Activated CD4-positive, alpha-beta T cell treated with anti-CD3 and anti-CD28 coated beads, Interleukin-2, amount 50 U/mL, for 4 hours (primary cell): ENCODE measurements at places on chromosomes 2 and 18.

GRCh38 chr2:28600181-28600580 is 104.3 kb downstream of the PLB1 start:
- no peak for DNase-seq

DNA sequence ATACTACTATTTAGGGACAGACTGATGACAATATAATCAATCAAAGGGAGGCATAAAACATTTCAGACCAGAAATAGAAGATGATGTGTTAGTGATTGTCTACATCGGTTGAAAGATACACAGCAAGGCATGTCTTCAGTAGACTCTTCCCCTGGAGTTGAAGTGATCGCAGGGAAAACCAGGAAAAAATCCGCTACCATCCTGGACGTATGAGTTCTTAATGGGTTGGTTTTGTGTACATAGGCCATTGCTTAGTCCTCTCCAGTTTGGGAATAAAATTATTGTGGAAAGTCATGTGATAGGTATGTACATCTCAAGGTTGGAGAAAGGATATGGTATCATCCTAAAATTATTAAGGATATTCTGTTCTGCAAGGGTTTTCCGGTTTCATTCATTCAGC is 4.3 kb downstream of the APCDD1 start:
- DNase-seq = no peak

GRCh38 chr18:48336332-48336731 is 72.9 kb downstream of the ZBTB7C start:
- no peak for DNase-seq

DNA sequence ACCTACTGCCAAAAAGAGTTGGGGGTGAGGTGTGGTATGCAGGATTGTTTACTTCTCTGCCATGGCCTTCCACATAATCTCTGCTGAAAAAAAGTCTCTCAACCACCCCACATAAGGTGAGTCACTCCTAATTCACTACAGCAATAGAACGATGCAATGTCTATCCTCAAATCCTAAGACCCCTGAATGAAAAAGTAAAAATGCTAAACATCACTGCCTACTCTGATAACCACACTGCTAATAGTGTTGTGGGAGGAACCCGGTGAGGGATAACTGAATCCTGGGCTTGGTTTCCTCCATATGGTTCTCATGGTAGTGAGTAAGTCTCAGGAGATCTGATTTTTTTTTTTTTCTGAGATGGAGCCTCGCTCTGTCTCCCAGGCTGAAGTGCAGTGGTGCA is 252.5 kb downstream of the PIEZO2 start:
- DNase-seq = no peak

- DNase-seq = no peak
These were observed 98.2 kb upstream of the FOSL2 start for GRCh38 chr2:28294451-28294850.

- DNase-seq = no peak
These were observed 92.6 kb upstream of the TMEM18 start for GRCh38 chr2:769771-770170.

DNA sequence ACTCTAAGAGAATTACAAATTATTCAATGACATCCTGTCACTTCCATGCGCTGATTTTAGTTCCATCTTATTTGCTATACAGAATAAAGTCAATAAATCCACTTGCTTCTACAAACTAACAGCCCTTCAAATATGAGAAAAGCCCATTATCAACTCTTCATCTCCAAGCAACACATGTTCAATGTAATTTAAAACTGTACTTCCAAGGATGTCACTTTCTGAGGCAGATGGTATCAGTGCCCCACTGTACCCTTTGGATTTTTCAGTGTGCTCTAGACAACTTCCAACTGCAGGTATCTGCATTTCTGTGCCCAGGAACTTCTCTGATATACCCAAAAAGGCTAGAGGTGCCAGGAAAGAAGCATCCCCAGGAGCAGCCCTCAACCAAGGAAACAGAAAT is 87.6 kb downstream of the SMAD2 start:
- no peak for DNase-seq

- DNase-seq = no peak
These were observed 30.3 kb downstream of the PROC start for GRCh38 chr2:127448526-127448925.

DNA sequence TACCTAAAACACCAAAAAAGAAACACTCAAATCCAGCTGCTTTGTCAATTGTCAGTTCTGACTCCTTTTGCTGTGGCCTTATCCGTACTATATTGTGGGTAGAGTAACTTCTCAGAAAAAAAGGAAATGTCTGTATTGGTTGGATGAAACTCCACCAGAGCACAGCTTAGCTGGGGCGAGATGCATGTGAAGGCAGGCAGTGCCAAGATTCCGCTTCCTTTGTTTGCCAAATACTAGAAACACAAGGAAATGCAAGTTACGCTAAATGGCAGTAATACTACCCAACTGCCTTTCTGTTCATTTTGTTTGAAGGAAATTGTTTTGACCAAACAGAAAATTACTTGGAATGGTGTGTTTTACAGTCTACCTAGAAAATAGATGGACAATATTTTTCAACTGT is 10.0 kb downstream of the KLF11 start:
- DNase-seq = no peak

GRCh38 chr2:61117534-61117933 is 44.5 kb upstream of the C2orf74 start:
- no peak for DNase-seq

GRCh38 chr2:240508832-240509545 is 48.8 kb downstream of the ANKMY1 start:
- no peak for DNase-seq

DNA sequence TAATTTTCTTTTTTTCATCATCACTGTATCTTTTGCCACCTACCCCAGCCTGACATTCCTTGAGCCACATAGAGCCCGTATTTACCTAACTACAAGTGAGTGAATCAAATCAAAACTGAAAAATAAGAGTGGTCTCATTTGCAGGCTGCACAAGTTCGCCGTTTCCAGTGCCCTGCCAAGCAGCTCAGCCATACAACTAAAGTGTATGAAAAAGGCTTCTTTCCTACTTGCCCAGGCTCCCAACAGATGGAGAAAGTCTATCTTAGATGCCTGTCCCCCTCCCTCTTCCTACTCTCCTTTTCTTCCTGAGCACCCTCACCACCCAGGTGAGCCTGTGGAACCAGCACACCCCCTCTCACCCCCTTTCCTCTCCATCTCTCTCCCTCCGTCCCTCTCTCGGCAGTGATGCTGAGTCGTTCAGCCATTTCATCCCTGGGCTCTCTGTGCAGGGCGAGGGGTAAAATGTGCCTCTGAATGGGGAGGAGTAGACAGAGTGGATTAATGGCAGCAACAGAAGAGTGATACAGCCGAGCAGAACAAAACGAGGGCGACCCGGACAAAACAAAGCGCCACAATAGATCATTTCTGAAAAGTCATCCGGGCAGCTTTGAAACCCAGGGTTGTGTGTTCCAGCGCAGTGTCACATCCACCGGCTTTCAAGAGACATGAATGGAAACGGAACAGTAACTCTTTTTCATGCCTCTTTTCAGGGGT is 65.0 kb upstream of the POU3F3 start:
- DNase-seq = no peak

DNA sequence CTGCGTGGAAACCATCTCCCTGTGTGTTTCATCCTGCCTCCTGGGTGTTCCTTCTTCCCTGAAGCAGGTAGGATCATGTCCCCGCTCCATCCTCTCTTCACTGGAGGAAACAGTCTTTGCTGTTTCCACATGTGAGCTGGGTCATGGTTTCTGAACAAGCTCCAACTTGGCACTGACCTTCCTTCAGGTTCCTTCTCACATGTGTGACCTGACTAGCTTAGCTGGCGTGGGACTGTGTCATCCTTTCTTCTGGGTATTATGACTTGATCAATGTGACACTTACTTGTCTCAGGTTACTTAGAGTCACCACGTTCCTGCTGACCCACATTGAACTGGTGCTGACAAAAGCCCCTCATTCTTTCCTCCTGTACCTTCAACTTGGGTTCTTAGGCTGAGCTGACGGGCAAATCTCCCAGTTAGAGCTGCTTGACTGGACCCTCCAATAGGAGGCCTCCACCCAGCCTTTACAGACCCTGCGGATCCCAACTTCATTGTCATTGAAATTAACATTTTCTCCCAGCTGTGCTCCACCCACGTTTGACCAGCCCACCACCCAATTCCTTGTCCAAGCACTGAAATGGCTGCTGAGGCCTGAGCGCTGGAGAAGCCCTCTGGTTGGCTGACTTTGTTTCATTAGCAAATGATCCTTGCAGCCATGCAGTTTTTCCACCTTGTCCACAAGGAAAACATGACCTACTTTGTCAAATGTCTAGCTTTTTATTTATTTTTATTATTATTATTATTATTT is 128.1 kb downstream of the DDX1 start:
- DNase-seq = no peak

DNA sequence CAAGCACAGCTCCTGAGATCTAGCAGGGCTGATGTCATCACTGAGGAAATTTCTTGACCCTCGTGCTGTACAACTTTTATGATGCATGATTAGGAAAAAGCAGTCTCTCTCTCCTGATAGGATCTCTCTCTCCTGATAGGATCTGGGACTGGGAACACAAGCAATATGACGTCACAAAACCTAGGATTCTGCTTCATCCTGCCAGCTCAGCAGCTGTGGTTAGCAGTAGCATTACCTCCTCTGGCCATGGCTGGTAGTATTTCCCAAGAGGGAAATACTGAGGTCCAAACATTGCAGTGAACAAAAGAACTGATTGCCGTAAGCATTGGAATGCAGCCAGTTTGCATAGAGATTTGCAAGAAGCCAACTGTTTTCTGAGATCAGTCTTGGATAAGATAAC is 521.2 kb upstream of the POU3F3 start:
- DNase-seq = no peak

DNA sequence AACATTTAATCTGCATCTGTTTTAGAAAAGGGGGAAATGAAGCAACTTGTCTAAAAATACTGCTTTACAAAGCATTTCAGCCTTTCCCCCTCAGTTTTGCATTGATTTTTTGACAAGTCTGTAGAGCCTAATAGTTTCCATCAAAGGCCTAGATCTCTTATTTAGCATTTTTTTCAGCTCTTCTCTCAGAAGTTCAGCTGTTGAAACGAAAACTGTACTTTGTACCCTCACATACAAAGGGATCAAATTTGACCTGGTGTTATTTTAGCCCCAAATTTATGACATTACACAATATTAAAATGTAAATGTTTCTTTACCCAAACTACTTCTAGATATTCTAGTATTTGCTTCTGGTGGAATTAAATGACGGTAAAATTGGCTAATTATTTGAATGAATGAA is 13.0 kb downstream of the YPEL5 start:
- no peak for DNase-seq

- DNase-seq = no peak
These were observed 125.9 kb downstream of the GPD2 start for GRCh38 chr2:156562124-156562523.

GRCh38 chr2:230512955-230513748 is 97.2 kb downstream of the SP100 start:
- no peak for DNase-seq

GRCh38 chr2:47459021-47459420 is 56.1 kb downstream of the MSH2 start:
- no peak for DNase-seq

DNA sequence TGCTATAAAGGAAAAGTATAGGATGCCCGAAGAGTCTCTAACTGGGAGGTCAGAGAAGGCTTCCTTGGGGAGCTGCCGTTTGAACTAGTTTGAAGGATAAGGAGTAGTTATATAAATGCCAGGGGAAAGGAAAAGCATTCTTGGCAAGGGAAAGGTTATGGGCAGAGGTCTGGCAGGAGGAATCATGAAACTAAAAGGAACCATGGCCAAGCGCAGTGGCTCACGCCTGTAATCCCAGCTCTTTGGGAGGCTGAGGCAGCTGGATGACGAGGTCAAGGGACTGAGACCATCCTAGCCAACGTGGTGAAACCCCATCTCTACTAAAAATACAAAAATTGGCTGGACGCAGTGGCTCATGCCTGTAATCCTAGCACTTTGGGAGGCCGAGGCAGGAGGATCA is 100.6 kb upstream of the MSH2 start:
- DNase-seq = no peak

- DNase-seq = no peak
These were observed 245.7 kb downstream of the NBAS start for GRCh38 chr2:15315411-15315810.

GRCh38 chr2:86366651-86367498 is 29.4 kb upstream of the REEP1 start:
- DNase-seq = no peak

- DNase-seq = no peak
These were observed 60.1 kb downstream of the SPIRE1 start for GRCh38 chr18:12597760-12598159.

DNA sequence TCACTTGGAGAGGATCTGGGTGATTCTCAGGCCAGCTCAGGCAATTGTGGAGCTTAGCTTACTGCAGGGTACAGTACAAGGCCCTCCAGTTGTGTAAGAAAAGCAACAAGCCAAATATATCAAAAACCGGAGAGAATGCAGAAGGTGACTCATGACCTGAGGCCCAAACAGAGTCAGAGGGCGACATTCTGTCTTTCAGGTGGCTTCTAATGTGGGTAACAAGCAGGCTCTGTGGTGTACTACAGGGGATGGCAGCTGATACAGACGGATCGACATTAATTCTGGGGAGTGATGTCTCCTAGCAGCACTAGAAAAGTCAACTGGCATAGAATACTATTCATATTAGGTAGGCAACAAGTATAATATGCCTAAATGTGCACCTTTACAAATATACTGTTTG is 219.5 kb upstream of the SOX11 start:
- DNase-seq = no peak

- no peak for DNase-seq
These were observed 15.8 kb upstream of the SEMA4C start for GRCh38 chr2:96885432-96886347.

DNA sequence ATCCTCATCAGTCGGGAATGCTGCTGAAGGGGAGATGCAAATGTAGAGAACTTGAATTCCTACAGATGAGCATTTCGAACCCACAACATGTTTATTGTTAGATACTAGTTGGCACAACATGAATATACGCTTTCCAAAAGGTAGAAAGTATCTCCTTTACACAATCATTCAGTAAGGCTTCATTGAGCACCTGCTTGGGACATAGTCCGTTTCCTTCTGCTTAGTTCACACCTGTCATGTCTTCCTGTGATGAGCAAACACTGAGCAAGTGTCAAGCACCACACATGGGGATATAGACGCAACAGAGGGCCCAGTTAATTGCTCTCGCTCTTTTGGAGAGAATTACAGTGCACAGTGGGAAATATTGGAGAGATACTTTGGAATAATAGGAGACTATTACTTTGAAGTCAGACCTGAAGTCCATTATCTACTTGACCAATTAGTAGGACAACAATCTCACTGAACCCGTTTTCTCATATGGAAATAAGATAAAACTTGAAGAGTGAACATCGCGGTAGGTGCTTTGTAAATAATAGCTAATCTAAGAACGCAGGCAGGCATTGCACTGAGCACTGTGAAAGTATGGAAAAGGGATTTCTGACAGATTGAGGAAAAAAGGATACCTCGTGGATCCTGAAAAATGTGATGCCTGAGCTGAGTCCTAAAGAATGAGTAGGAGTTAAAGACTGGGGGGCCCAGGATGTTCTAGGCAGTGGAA is 1.2 kb downstream of the CPSF3 start:
- DNase-seq = no peak
